Hematopoietic multipotent progenitor cell treated with erythropoietin and hydrocortisone succinate and interleukin-3 and kit ligand, for 6 days (in vitro differentiated cells): ENCODE measurements at places on chromosomes 7 and 10.

DNA sequence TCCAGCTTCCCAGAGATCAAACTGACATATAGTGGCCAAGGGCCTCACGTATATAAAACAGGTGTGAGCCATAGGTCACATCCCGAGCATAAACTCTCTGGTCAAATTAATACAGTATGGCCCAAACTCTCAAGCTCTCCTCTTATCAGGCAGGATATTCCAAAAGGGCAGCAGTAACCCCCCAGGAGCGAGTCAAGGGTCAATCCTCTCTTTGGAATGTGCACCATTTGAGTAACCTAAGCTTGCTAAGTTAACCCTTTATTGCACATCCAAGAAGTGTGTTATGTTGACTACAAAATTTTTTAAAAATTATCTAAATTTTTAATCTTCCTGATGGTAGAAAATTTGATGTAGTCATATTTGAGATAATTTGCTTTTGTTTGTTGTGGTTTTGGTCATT lies 4.5 kb upstream of the TRIM24 start:
- DNase-seq: no peak

DNA sequence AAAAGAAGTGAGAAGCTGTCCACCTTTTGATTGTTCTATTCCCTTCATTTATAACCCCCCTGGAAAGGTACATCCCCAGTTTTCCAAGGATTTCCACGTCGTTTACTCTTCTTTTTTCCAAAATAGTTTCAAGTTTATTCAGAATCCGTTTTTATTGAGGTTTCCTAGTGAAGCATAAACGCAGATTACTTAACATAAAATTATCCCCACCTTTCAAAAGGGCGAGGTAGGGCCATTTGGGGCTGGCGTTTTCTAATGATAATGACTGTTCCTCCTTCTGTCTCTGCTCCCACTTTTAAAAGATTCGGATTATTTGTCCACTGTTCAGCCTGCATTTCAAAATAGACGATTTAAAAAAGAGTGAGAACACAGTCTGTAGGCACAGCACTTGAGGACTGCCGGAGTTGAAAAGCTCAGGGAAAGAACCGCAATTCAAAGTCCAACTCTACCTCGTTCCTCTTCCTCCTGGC lies 165.2 kb upstream of the PPP1R3A start:
- peak; percentile 7 for DNase-seq

DNA sequence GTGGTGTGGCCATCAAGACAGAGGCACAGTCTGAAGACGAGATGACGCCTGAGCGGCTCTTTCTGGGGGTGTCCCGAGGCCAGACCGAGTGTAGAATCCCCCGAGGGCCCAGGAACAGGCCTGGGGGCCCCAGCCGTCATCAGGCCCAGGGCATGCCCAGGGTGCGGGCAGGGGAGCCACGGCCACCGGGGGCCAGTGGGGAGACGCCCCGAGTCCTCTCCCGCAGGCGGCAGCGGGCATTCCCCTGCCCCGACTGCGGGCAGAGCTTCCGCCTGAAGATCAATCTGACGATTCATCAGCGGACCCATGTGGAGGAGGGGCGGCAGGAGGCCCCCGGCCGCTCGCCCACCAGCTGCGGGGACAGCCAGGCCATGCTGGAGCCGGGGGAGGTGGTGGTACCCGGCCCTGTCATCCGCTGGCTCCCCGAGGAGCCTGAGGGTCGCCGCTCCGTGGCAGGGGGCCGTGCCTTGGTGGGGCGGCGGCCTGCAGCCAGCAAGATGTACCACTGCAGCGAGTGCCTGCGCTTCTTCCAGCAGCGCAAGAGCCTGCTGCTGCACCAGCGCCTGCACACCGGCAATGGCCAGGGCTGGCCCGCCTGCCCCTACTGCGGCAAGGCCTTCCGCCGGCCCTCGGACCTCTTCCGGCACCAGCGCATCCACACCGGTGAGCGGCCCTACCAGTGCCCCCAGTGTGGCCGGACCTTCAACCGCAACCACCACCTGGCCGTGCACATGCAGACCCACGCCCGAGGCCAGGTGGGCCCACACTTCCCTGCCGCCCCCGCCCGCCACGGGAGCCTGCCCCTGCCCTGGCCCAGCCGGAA lies 19.7 kb downstream of the ZNF783 start:
- no peak for DNase-seq

DNA sequence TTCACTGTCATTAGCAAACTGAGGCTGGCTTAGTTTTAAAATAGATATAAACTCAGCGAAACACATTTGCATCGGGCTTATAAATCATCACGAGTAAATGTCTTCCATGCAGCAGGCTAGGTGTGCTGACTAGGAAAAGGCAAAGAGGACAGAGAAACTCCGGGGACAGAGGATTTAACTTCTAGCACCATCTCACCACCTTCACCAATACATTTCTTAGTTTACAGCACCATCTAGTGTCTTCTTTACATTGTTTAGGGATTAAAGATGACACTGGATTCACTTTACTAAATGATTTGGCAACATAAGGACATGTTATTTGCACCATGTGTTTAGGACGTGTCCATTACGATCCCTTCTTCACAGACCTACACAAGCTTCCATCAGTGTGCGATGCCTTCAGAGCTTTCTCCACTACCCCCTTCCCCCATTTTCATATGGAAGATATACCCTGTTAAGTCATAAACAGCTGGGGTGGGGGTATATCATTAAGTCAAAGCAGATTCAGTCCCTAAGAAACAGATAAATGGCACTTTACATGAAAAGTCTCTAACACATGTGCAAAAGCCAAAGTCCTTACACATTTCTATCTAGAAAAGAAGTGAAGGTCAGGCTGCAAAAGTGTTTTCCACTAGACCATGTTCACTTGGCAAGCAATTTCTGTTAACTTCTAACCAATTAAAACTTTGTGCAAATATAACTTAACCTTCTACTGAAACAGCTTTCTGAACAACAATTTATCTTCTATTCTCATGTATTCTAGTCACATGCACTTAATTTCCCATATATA lies 103.3 kb downstream of the GRB10 start:
- peak; percentile 74 for DNase-seq

GRCh38 chr7:70563960-70564359 lies 568.0 kb upstream of the GALNT17 start:
- no peak for DNase-seq
